Activated naive CD4-positive, alpha-beta T cell treated with anti-CD3 and anti-CD28 coated beads, Interleukin-2, amount 10 ng/mL, durations not matched to agents 7 days and 5 days (primary cell): ENCODE measurements at places on chromosomes 5 and 9.

- no peak for DNase-seq
These were observed 38.9 kb downstream of the SLC35D2 start for GRCh38 chr9:96344458-96345180.

GRCh38 chr5:111706345-111706744 is 50.6 kb downstream of the NREP start:
- DNase-seq, result no peak

- DNase-seq, result no peak
These were observed 184.4 kb downstream of the CD180 start for GRCh38 chr5:67012171-67012570.

DNA sequence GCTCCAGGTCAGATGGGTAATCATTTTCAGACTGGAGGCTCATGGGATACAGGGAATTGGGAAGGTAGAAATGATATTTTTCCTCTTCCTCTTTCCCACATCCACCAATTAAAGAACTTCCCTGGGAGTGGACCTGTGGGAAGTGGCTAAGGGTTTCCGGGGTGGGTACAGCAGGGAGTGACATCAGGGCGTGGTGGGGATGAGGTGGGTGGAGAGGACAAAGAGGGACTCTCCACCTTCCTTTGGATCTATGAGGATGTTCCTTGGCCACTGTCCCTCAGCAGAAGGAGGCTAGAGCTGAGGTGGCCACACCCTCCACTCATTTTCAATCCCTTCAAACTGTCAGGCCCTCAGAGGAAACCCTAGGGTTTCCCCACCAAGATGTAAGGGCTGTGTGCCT is 54.7 kb downstream of the IRF1 start:
- peak; percentile 13 for DNase-seq

GRCh38 chr9:8723195-8723594 is 923.6 kb upstream of the DMAC1 start:
- DNase-seq, result no peak

GRCh38 chr9:123360161-123361085 is 4.4 kb downstream of the CRB2 start:
- peak; percentile 55 for DNase-seq

DNA sequence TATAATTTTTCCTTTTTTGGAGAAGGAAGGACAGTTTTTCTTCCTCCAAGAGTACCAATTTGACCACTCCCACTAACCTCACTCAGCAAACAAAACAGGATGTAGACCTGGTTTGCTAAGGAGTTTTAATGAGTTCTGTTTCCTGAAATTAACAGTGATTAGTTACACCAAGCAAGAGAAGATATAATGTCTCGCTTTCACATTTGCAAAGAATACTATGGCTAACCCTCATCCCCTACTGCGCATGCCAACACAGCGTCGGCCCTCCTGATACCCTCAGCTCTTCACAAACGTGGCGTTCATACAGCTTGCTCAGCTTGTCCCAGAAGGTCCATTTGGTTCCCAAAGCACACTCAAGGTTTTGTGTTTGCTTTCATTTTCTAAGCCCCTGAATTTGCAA is 41.9 kb upstream of the IPPK start:
- DNase-seq, result no peak

GRCh38 chr9:87211669-87212068 is 264.4 kb upstream of the GAS1 start:
- DNase-seq, result no peak

DNA sequence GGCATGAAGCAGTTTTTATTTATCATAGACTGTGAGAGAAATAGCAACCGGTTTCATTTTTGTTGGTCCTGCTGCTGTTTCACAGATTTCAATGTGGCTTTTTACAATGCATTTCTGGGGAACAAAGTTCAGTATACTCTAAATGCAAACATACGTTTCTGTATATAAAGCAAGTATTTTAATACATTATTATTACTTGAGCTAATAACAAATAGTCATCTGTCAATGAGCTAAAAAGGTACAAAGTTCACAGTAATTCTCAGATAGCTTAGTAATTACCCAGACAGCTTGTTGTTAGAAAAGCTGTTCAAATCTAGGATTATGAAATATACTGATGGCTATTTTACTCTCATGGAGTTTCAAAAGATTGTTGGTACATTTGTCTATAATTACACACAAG is 50.8 kb downstream of the PBX3 start:
- DNase-seq, result no peak

DNA sequence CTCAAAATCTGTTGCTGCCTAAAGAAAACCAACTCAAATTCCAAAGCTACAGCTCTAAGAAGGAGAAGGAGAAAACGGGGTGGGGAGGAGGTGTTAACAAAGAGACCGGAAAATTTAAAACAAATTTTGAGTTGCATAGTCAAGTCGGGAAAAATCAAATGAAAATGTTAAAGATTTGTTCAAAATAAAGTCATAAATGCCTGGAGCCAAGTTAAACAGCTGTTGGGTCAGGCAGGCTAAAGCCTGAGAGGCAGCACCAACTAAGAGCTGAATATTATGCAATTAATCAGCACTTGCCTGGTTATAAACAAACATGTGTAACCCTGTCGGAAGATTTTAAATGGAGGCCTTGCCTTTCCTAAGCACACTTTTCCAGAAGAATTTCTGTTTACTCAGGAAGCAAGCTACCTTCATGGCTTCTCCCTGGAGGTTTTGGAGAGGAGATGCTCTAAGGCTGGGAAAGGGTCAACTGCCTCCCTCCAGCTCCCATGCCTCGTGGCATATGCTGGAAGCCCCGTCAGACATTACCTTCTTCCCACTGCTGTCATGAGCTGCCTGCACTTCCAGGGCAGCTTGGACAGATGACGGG is 270.5 kb downstream of the DMRT2 start:
- no peak for DNase-seq

- no peak for DNase-seq
These were observed 95.3 kb downstream of the XRCC4 start for GRCh38 chr5:83172655-83173054.
